ENCODE measurements at places on chromosomes 7 and 10.

DNA sequence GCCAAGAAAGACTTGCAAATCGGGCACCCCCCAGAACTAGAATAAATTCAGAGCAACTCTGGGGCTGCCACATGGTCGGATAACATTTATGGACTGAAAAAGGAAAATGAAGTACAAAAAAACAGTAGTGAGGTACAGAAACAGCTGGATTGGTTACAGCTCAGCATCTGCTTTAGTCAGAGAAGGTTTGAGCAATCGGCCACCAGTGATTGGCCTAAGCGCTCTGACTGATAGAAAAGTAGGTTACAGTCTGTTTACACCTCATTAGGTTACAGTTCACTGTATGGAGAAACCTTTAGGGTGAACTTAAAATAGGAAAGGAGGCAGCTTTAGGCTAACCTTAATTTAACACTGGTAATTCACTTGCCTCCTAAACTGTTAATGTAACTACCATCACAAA, 102.0 kb upstream of the DKK1 start:
- DNase-seq, result no peak

DNA sequence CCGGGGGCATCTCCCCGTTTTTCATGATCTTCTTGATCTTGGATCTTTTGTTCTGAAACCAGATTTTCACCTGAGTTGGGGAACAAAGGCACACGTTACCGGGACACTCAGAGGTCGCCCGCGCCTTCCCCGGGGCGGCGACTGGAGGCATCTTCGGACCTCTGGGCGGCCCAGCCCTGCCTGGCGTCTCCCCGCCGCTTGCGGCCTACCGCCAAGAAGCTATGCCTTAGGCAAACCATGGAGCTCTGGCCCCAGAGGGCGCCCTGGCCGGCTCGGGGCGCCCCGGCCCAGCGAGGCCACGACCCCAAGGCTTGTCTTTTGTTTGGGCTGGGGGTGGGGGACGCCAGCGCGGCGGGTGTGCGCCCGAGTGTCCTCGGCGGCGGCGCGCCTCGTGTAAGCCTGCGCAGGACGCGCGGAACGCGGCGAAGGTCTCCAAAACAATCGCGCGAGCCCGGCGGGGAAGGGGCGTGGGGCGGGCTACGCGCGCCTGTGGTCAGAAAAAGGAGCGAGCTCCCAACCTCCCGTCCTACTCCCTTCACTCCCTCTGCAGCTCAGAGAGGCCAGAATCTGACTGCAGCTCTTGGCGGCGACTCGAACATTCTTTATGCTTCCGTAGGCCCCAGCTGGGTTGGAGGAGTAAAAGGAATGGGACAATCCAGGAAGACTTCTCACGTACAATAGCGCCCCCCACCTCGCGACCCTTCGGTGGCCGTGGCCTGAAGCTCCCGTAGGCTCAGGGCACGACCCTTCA, 3.5 kb downstream of the DLX5 start:
- no peak for DNase-seq

DNA sequence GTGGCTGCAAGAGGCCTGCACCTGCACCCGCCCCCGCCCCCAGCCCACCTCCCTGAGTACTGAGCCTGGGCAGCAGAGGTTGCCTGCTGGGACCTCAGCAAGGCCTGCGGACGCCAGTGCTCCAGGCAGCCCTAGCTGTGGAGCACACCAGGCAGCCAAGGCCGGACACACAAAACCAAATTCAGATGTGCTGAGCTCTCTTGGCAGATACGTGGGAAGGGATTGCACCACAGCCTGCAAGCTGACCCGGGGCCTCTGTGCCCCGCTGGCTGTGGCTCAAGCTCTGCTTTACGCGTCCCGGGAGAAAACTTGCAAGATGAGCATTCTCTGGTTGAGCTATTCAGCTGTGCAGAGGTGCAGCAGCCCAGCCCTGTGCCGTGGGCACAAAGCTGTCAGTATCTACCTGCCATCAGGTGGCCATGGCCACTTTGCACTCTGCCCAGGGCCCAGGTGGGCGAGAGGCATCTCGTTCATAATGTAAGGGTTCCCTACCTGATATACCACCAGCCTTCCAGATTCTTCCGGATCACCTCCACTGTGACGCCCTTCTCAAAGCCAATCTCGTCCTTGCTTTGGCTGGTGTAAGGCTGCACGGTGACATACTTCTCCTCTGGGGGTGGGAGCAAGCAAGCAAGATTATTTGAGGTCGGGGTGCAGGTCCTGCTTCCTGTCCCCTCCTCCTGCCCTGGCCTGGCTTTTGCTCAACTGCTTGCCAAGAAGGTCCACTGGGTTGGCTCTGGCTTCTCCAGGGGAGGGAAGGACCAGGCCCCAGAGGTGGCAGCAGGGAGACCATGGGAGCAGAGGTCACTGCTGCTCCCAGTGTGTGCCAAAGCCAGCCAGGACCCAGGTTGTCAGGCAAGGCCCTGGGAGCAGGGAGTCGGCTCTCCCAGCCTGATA, 123.4 kb downstream of the NEURL1 start:
- DNase-seq, result no peak

- DNase-seq, result no peak
Measured at GRCh38 chr7:151010307-151011096, 13.8 kb downstream of the ATG9B start.

DNA sequence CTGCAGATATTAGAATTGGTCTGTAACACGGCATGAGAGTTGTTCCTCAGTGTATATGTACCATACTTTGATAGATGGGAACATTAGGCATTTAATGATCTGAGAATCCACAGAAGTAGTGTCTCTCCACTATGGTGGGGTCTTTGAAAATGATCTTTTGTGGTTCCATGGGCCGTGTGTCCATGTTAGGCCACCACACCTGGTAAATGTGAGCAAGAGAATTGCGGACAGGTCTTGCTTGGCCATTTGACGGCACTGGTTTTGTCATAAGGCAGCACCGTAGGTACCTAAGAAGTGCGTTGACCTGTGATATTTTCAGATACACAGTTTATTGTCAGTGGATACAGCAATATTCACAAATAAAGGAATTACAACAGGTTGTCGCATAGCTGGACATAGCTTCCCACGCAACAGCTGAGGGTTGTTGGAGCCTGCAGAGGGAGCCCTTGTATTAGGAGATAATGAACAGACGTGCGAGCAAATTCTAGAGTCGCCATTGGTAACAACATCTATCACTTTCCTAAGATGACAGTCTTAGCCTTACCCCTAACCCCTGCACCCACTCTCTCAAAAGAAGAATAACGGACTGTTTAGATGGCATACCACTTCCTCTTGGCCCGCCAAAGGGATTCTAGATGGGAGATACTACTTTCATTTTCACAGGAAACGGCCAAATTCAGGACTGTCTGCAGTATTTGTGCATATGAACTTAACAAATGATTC, 111.4 kb downstream of the COL28A1 start:
- DNase-seq, result peak; percentile 71

GRCh38 chr7:154587792-154588191, 415.1 kb downstream of the PAXIP1 start:
- peak; percentile 59 for DNase-seq

DNA sequence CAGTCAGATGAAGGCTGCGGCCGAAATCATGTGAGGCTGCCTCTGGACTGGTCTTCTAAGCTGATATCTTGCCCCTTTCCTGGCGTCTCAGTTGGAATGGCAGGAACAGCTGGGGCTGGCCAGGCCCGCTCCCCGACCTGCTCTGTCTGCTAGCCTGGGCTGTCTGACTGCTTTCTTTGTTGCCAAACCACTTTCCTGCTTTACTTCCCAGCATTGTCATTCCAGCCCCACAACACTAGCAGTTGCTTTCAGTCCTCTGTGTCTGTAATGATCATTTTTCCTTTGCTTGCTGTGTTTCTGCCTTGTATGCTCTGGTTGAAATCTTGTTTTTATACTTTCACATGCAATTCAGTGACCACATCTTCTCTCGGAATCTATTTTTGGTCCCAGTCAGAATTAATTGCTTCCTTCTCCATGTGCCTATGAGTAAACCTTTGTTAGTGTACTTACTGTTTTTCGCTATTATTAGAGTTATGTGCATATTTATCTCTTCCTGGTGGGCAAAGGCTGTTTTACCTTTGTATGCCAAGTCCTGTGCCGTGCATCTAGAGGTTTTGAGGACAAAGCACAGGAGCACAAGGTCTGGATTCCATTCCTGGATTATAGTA, 21.6 kb downstream of the PRPF18 start:
- no peak for DNase-seq
